ENCODE measurements at places on chromosomes 1 and 21.

DNA sequence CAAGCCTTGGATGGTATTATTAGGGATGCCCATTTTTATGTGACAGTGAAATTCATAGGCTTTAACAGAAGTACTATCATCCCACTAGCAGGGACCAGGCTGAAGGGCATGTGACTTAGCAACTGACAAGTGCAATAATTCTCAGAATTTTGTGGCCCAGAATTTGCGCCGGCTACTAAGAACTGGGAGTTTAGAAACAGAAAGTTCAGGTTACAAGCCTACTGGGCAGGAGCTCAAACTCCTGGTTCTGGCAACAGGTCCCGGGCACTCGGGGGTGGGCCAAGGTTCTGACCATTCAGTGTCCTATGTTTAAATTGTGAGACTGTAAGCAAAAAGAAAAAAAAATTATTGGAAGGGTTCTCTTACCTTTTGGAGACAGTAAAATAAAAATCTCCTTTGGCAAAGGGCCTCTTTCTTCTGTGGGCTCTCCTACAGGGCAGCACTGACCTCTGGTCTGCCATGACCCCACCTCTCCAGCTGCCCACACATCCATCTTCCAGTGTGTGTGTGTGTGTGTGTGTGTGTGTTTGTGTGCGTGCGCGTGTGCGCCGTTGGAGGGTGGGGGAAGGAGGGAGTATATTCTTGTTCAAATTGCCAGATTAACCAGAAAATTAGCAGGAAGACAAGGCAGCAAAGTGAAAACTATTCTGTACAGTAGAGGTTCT lies 26.1 kb downstream of the IRF2BP2 start:
- no peak for DNase-seq

- DNase-seq: no peak
Observed at GRCh38 chr1:183075861-183076260, 52.6 kb downstream of the LAMC1 start.

- no peak for DNase-seq
Observed at GRCh38 chr1:163399976-163400601, 78.3 kb downstream of the NUF2 start.

DNA sequence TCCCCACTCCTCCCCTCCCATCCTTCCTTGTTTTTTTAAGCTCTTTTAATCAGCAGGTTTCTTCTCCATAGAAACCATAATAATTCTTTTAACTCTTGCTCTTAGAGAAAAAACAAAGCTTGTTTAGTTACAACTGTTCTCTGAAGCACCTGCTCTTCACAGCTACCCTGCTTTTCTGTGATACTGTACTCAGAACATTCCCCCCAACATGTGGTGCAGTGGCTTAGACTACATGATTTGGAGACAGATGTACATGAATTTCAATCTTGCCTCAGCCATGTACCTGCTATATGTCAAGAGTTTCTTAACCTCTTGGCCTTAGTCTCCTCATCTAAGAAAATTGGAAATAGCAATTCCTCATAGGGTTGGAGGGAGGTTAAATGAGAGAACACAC lies 33.5 kb downstream of the LAMC2 start:
- no peak for DNase-seq

DNA sequence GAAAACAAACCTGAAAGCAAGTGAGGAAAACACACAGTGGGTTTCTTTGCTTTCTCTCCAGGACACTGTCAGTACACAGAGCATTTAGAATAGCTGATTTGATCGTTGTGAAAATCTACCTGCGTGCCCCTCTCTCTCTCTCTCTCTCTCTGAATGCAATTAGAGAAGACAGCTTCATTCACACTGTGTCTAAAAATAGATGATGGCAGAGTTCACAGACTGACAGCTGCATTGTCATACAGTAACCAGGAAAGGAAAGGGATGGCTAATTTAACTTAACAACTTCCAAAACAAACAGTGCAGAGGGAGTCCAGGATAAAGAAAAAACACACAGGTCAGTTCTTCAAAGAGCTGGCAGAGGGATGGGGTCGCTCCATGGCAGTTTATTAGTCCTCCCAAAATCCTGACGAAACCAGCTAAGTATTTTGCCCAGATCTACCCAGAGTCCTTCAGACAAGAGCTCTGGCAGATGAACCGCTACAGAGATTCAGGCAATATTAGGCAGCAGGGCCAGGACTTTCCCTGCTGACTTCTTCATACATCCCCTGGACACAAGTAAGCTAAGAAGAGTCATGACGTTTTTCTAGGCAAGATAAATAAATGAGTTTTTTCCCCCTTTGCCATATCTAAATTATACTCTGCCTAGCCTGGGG lies 58.9 kb downstream of the WLS start:
- no peak for DNase-seq

DNA sequence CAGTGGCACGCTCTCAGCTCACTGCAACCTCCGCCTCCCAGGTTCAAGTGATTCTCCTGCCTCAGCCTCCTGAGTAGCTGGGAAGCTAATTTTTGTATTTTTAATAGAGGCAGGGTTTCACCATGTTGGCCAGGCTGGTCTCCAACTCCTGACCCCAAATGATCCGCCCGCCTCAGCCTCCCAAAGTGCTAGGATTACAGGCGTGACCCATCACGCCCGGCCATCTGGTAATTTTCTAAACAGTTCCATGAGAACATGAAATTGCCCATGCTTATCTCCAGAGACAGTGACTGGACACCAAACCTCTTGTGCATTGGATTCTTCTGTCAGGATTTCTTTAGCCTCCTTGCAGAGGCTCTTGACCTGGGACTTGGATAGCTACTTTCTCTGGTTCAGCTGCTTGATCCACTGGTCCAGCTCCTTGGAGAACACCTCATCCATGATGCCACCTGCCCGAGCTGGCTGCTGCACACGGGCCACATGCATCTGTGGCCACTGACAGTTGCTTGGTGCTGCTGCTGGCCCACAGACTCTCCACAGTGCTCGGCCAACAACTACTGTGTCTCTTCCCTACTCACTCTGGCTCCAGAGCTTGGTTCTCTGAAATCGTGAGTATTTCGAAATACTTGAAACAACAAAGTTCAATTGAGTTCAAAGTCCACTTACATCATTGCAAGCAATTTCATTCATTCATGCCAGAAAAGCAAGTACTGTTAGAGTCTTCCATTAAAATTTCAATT lies 40.0 kb upstream of the CTPS1 start:
- peak; percentile 64 for DNase-seq

GRCh38 chr1:178955391-178955954 lies 70.2 kb upstream of the FAM20B start:
- DNase-seq: no peak

GRCh38 chr1:201344206-201345080 lies 33.0 kb downstream of the TNNT2 start:
- no peak for DNase-seq

GRCh38 chr1:234368320-234369032 lies 4.8 kb upstream of the COA6 start:
- no peak for DNase-seq

- DNase-seq: no peak
Observed at GRCh38 chr21:35048183-35048601, 910 bp downstream of the RUNX1 start.

- DNase-seq: no peak
Observed at GRCh38 chr21:39601187-39601928, 11.4 kb upstream of the B3GALT5 start.

- peak; percentile 52 for DNase-seq
Observed at GRCh38 chr1:226763905-226764264, 24.8 kb upstream of the ITPKB start.

DNA sequence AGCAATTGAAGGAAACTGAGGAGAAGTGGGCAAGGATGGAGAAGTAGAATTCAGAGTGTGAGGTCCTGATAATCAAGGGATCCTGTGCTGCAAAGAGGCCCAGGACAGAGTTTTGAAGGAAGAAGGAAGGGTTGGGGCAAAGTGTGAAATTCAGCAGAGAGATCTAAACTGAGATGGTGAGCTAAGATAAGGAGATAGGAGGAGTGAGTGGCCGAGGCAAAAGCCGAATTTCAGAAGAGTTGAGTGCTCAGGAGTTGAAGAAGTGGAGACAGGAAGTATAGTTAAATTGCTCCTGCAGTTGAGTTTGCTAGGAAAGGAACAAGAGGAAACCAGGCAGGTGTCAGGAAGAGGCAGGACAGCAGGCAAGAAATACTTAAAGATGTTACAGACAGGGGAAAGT lies 16.4 kb upstream of the MAPKAPK2 start:
- DNase-seq: no peak

DNA sequence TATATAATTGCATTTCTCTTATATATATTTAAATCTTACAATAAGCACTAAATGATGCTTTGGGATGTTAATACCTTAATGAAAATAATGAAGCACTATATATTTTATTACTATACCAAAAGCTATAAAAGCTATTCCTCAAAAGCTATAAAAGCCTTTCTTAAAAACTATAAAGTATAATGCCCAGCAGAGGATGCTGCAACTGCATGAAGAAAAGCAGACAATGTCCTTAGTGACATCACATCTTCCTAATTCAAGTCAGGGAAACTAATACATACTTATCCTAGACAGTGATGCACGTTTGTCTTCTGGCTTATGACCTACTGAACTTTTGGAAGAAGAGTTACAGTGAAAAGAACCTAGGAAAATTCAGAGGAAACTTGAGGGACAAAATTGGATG lies 13.6 kb upstream of the C1orf185 start:
- peak; percentile 21 for DNase-seq

- no peak for DNase-seq
Observed at GRCh38 chr1:201426479-201427310, 5.2 kb upstream of the TNNI1 start.

DNA sequence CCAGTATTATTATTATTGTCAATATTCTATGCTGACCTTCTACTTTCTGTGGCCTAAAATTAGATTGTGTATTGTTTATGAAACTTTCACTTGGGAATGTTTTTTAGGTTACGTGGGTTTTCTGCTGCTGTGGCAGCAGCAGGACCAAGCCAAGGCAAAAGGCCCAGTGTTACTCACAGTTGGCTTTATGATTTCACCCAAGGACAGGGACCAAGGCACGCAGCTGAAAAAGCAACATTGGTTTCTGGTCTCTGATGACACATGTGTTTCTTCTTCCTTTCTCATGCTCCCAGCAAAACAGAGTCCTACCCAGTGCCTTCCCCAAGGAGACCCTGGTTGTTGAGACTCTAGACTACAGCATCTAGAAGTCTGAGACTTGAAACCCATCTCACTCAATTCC lies 413.7 kb downstream of the SETD4 start:
- no peak for DNase-seq

Measured in suppressor macrophage treated with lipopolysaccharide for 4 hours (primary cell).